CD4-positive, alpha-beta T cell (primary cell): ENCODE measurements at places on chromosomes 12 and 14.

DNA sequence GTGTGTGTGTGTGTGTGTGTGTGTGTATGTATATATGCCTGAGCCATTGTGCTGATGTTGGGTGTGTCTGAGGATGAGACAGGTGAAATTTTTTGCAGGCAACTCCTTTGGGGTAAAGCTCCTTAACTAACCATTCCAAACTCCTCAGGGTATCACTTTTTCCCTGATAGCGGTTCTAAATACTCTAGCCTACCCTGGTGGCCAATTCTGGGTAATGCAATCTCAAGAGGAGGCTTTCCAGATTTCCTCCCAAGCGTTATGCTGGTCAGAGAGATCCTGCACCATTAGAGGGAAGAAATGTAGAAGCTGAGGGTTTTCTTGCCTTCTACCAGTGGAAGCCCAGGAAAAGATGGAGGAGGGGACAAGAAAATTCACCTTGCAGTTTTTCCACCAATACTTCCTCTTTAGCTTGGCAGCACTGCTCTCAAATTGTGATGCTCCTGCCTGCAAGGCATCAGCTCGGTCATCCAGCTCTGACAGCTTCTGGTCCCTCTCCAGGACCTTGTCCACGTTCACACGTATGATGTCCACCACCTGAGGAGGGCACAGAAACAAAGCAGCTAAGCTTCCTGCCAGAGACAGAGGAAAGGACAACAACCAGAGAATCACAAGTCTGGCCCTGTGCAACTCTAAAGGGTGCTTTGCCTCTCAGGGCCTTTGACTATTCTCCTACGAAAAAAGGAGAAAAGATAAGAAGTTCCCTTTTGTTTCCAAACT, 4.9 kb downstream of the VAMP1 start:
- DNase-seq = peak; percentile 80

GRCh38 chr12:27652174-27652763, 44.0 kb upstream of the REP15 start:
- DNase-seq = peak; percentile 65

- DNase-seq = no peak
Observed at GRCh38 chr12:19431407-19432308, 7.6 kb upstream of the AEBP2 start.

DNA sequence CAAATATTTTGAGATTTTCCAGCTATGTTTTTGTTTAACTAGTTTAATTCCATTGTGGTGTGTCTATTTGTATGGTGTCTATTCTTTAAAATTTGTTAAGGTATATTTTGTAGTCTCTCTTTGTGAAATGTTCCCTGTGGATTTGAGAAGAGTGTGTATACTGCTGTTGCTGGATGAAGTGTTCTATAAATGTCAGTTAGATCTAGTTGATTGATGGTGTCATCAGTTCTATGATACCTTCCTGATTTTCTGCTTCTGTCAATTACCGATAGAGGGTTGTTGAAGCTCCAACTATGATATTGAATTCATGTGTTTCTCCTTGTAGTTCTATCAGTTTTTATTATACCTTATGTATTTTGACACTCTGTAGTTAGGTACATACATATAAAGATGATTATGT, 53.1 kb downstream of the FUT8 start:
- no peak for DNase-seq

DNA sequence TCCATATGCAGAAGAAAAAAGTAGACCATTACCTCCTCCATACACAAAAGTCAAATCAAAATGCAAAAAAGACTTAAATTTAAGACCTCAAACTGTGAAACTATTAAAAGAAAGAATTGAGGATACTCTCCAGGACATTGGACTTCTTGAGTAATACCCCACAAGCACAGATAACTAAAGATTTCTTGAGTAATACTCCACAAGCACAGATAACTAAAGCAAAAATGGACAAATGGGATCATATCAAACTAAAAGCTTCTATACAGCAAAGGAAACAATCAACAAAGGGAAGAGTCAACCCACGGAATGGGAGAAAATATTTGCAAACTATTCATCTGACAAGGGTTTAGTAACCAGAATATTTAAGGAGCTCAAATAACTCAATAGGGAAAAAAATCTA, 427.9 kb downstream of the CCDC91 start:
- DNase-seq = no peak

DNA sequence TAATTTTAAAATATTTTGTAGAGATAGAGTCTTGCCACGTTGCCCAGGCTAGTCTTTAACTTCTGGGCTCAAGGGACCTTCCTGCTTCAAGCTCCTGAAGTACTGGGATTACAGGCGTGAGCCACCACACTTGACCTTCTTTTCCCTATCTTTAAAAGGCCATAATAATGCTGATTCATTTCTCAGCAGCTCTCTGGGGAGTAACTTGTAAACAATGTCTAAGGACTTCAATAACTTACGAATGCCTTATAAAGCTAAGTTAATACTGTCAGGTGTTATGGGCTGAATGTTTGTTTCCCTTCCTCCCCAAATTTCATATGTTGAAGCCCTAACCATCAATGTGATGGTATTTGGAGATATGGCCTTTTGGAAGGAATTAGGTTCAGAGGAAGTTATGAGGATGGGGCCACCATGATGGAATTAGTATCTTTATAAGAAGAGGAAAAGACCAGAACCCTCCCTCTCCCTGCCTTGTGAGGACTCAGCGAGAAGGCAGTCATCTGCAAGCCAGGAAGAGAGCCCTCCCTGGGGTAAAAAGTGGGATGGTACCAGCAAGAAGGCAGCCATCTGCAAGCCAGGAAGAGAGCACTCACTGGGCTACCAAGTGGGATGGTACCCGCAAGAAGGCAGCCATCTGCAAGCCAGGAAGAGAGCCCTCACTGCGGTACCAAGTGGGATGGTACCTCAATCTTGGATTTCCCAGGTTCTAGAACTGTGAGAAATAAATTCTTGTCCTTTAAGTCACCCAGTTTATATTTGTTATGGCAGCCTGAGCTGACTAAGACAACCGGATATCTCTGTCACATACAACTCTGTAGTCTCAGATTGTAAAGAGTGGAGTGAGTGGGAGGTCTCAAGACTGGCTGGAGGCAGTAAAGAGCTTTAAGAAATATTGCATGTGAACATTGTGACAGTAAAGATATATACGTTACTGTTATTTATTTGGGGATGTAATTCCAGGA, 16.3 kb upstream of the YBX3 start:
- no peak for DNase-seq

GRCh38 chr12:57844709-57845477, 1.6 kb downstream of the CTDSP2 start:
- DNase-seq = no peak

DNA sequence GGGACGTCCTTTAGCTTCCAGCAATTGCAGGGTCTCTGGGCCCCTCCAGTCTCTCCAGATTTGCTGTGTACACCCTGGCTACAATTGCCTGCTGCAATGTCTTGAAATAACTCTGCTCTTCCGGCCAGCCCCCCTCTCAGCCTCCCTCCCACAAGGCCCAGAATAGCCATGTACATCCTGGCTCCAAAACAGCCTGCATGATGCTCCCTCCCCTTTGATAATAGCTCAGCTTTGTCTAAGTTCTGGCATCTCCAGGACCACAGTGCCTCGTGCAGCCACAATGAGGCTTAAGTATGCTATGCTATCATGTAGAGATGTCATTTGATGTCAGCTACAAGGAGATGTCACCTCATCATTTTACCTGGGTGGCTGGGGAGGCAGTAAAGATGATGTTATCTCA, 74.6 kb downstream of the SRRM4 start:
- no peak for DNase-seq

DNA sequence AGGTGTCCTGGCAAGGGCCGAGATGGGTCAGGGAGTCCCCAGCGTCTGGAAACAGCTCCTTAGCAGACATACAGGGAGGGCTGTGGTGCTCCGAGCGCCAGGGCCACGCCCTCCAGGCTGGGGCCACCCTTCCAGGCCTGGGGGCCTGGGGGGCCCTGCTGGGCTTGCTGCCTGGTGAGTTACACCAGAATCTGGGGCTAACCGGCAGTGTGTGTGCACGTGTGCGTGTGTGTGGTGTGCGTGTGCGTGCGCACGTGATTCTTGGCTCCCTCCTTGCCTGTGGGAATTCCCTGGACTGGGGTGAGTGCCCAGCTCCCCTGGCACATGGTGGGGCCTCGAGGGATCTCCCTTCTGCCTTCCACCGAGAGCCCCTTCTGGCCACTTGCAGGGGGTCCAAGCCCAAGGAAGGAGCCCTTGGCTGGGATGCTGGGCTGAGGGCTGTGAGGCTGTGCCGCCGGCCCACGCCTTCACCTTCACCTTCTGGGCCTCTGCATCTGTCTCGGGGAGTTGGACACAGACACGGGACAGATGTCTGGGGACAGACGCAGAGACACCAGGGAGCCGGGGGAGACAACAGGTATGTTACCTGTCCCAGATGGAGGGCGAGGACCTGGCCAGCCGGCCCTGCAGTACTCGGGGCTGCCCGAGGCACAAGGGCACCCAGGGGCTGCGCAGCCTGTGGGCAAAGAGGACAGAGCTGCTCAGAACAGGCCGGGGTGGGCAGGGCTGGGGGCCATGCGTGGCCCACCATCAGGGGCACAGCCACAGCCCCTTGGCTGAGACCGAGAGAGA, 37.2 kb downstream of the BEGAIN start:
- DNase-seq = peak; percentile 37

DNA sequence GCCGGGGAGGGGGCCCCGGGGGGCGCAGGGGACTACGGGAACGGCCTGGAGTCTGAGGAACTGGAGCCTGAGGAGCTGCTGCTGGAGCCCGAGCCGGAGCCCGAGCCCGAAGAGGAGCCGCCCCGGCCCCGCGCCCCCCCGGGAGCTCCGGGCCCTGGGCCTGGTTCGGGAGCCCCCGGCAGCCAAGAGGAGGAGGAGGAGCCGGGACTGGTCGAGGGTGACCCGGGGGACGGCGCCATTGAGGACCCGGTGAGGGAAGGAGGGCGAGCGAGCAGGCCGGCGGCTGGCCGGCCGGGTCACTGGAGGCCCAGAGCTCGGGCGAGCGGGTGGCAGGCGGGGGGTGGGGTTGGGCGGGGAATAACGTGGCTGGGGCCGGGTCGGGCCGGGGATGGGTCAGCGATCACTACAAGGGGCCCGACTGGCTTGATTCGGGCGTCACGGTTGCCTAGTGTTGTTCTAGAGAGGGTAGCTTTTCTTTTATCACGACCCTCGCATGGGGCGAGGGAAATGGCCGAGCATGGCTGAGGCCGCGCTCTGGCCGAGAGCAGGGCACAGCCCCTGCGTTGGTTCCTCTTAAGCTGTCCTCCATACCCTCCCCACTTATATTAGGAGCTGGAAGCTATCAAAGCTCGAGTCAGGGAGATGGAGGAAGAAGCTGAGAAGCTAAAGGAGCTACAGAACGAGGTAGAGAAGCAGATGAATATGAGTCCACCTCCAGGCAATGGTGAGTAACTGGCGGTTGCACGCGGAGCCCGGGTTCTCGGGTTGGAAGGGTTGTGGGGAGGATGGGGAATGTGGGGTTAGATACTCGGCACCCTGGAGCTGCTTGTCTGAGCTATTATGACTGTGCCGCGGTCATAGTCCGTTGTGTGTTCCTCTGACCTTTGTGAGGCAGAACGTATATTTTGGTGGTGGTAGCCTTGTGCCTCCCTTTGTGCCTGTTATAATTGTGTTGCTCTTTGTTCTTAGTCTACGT, 603 bp downstream of the PABPN1 start:
- peak; percentile 8 for DNase-seq

DNA sequence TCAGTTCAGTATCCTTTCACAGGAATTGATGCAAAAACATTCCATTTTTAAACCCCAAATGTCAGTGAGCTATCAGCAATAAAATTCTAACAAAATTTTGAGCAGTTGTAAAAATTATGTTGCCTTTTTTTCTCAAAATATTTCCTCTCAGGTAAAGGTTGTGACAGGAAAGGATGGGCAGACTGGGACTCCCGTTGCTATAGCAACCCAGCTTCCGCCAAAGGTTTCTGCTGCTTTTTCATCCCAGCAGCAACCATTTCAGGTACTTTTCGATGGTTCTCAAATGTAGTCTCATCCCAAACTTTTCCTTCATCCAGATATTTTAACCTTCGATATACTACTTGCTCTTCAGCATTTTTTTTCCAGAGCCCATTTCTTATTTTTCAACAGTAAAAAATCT, 13.6 kb downstream of the EP400 start:
- no peak for DNase-seq

GRCh38 chr14:73958591-73958990, 8.5 kb downstream of the COQ6 start:
- no peak for DNase-seq

- no peak for DNase-seq
Observed at GRCh38 chr14:83764656-83765599, 1765.0 kb upstream of the FLRT2 start.

- peak; percentile 96 for DNase-seq
Observed at GRCh38 chr12:109097435-109098182, at the start of gene UNG. UNG (plus strand) TSS chr12:109097597; CDS start chr12:109097680, 83 bp downstream.

- DNase-seq = no peak
Observed at GRCh38 chr12:56954057-56954957, 3.1 kb downstream of the RDH16 start.

DNA sequence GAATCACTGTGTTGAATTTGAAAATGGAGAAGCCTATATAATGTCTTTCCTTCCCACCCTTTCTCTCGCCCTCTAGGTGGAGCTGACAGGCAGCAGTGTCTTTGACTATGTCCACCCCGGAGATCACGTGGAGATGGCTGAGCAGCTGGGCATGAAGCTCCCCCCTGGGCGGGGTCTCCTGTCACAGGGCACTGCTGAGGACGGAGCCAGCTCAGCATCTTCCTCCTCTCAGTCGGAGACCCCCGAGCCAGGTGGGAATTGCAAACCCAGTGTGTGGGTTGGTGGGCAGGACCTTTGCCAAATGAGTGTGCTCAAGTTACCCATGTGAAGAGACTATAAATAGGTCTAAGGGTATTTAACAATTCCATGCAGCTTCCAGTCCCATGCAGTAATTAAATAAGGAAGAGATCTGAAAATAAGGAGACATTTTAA, 274.7 kb downstream of the EGLN3 start:
- no peak for DNase-seq

DNA sequence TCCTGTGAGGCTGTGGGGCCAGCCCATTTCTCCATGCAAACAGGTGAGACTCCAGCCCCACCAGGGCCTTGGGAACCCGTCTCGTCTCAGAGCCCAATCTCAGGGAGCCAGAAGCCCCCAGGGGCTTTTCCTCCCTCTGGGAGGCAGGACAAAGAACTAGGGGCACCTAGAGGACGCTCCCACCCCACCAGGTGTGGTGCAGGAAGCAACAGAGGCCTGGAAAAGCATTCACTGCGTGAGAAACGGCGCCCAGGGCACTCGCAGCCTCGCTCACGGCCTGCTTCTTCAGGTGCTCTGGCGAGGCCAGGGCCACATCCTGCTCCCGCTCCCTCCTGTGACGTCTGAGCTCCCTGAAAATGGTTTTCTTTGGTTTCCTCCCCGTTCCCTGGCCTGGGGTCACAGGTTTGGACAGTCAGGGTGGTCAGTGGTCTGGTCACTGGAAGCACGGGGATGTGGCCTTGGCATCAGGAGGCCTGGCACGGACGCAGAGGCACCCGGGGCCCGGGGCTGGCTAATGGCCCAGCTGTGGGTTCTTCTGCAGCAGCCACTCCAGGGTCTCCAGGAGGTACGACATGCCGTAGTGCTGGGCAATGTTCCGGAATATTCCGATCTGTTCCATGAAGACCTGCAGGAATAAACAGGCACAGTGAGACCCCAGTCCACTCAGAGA, 5.7 kb downstream of the P2RX2 start:
- no peak for DNase-seq

DNA sequence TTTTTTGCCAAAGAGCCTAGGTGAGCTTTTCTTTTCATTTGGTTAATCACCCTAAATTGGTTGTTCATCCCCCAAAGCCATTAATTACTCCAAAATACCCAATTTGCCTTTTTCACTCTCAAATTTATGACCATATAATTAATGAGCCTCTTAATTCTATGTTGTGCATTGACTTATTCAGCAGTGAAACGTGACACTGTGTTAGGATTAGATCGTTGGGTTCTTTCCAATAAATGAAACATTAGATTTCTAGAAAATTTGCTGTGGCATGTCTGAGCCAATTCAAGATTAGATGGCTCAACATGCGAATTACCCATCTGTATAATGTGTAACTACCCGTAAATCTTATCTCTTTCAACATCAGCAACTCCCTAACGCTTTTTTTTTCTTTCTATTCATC, 273.4 kb downstream of the BMP4 start:
- no peak for DNase-seq
